ENCODE measurements at places on chromosomes 5 and 9.

DNA sequence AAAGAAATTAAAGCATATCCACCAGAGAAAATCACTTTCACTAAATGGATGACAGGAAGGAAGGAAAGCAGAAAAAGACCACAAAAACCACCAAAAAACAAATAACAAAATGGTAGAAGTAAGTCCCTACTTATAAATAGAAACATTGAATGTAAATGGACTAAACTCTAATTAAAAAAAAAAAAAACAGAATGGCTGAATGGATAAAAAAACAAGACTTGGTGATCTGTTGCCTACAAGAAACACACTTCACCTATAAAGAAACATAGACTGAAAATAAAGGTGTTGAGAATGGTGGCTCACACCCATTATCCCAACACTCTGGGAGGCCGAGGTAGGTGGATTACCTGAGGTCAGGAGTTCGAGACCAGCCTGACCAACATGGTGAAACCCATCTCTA is 122.9 kb downstream of the HMHB1 start:
- DNase-seq, result no peak

- no peak for DNase-seq
These were observed 457.1 kb downstream of the DTWD2 start for GRCh38 chr5:118531276-118531675.

DNA sequence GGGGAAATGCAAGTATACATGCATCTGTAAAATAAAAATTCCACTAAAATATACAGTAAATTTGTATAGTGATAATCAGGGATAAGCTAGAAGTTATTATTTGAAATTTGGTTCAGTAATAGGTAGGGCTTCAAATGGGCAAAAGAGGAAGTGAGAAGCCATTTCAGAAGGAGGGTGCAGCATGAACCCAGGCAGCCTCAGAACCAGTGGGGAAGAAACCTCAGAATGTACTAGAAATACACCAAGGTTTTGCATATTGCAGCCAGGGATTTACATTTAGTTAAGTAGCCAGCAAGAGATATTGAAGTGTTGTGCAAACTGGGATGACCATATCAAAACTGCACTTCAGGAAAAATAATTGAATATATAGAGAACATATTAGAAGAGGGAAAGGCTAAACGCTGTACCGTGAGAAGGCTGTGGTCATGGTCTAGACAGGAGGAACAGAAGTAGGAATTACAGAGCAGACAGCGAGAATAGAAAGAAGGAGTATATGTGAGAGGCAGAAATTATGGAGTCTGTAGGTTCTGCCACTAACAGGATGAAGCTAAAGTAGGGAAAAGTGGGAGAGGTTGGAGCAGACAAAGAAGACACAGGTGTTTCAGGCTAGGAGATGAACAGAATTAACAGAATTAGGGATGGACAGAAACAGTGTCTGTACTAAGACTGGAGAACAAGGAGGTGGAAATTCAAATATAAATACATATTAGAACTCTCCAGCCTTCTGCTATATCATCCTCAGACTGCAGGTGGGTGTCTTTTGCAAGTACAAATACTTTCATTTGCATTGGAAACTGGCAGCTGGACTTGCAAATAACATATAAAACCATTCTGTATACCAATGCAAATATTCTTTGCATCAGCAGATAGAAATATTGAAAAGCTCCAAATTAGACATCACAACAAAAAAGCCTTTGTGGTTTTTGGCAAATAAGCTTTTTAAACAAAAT is 335.6 kb downstream of the ZNF608 start:
- no peak for DNase-seq

DNA sequence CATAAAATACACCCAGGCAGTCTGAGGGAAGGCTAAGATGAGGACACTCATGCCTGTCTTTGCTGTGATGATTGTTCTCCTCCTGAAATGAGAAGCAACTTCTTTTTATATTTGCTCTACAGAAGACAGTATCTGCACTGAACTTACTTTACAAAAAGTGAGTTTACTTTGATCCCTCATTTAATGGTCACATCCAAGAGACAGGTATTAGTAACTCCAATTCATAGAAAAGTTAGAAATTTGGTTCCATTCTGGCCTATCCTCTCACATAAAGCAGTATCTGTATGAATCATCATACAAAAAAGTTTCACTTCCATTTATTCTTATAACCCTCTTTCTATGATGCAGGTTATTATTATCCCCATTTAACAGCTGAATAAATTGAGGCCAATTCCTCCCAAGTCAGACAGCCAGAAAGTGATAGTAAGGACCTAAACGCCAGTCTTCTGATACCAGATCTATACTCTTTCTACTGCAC is 15.2 kb downstream of the TSTD2 start:
- no peak for DNase-seq

- DNase-seq, result no peak
These were observed 50.6 kb downstream of the LRRTM2 start for GRCh38 chr5:138824516-138824915.

GRCh38 chr5:131265311-131265803 is 1.5 kb downstream of the CDC42SE2 start:
- DNase-seq, result no peak

GRCh38 chr9:93001031-93001430 is 53.7 kb downstream of the FGD3 start:
- no peak for DNase-seq

DNA sequence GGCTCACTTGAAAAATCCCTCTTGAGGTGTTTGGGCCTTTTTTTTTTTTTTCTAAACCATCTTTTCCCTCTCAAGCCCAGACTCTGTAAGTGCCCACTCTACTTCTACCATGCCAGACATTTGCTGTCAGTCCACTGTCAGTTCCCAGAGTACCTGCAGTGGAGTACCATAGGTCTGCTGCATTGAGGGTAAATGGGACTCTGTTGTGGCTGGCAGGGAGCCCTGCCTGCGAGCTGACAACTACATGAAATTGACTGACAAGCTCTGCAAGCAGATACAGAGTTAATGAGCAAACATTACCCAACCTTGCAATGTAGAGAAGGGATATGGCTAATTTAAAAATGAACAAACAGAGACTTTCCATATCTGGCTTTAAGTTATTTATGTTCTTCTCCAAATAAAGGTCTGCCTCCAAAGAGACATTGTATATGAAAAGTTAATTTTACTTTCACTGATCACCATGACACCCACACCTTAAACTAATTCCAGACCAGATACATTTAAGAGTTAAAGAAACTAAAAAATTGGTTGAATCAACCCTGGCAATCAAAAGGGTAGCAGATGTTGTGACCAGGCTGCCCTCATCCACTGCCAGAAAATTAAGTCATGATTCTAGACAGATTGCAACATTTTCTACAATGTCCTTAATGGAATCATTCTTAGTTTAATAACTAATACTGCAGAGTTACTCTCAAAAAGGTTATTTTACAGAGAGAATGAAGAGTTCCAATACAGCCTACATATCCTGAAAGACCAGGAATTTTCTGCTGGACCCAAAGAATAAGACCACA is 100.4 kb upstream of the PAM start:
- DNase-seq, result no peak

DNA sequence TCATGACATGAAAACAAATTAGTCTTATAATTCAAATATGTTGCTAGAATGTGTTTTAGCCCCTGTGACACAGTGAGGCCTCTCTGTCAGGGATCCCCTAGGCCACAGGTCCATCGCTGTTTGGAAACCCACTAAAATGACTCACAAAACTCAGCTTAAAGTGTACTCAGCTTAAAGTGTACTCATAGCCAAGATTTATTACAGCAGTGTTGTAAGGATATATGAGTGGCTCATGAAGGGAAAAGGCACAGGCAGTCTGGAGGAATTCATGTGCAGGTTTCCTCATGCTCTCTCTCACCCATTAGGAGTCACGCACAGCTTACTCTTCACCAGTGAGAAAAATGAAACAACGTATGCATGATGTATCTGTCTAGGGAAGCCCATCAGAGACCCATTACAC is 24.4 kb upstream of the TGFBI start:
- no peak for DNase-seq

GRCh38 chr5:14436801-14437542 is 144.6 kb upstream of the OTULINL start:
- no peak for DNase-seq

GRCh38 chr5:3827624-3828023 is 232.0 kb downstream of the IRX1 start:
- no peak for DNase-seq

- DNase-seq, result no peak
These were observed 8.7 kb downstream of the HNRNPH1 start for GRCh38 chr5:179614745-179615144.

DNA sequence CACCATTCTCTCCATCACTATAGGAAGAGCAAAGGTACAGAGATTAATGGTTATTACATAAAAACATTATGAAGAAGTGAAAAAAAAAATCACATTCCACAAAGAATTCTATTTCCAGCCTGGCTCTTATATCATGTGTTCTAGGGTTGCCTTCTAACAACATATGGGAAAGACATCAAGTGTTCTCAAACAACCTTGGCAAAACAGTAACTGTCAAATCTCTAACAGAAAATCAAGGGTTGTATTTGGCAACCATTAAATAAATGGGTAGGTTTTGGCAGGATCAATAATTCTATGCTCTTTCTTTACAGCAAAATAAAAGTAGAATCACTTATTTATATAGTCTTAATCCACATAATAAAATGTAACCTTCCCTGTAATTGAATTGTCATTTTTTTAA is 728.9 kb downstream of the MAT2B start:
- DNase-seq, result no peak

DNA sequence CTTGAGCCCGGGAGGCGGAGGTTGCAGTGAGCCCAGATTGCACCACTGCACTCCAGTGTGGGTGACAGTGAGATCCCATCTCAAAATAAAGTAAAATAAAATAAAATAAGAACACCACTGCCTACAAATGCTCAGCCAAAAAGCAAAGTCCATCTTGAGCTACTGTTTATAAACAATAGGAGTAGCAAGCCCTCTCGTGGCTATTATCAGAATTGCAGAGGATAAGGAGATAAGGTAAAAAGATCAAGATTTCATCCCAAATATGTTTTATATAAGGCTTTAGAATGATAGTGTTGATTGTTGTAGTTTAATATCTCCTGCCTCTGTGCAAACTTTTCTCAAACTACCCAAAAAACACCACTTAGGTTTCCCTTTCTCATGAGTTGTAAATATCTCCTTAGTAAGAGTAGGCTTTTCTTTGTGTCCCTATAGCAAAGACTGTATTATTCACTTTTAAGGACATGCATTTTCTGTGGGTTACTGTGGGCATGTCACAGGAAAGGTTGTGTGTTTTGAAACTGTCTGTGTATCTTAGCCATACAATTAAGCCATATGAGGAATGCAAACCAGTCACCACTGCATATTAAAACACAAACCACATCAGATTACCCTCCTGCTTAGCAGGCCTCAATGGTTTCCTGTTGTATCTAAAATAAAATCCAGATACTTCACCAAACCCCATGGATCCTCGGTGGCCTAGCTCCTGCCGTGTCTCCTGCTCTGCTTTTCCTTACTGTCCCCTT is 31.8 kb upstream of the CKS2 start:
- DNase-seq, result peak; percentile 65

- DNase-seq, result peak; percentile 91
These were observed 20.1 kb downstream of the PCDHGC5 start for GRCh38 chr5:141508798-141509611.

- no peak for DNase-seq
These were observed 101.5 kb upstream of the DHFR start for GRCh38 chr5:80756292-80756691.

GRCh38 chr5:88452820-88453219 is 184.2 kb upstream of the TMEM161B start:
- no peak for DNase-seq

- DNase-seq, result no peak
These were observed 920.5 kb downstream of the TLE4 start for GRCh38 chr9:80492221-80492620.

Measured in H7 (cell line).